ENCODE measurements at places on chromosomes 3 and 15.
A peak's percentile ranks its signal among the peaks of the same experiment; 100 is the strongest.

DNA sequence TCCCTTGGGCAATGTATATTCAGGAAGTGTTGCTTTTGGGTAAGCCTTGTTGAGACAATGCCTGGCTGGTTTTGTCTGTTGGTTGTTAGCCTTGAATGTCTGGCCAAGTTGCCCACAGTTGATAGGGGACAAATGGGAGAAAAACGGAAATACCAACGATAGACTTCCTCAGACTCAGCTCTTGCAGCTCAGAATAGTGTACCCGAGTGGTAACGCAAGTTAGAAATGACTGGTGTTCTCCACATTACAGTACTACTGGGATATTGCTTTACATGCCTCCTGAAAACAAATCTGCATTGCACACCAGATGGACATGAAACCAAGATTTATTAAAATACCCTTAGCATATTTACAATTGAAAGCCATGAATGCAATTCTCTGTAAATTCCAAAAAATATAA, 47.4 kb downstream of the GREM1 start:
- DNase-seq: no peak

GRCh38 chr15:83108266-83109219, 1.1 kb downstream of the TM6SF1 start:
- DNase-seq: peak; percentile 13

DNA sequence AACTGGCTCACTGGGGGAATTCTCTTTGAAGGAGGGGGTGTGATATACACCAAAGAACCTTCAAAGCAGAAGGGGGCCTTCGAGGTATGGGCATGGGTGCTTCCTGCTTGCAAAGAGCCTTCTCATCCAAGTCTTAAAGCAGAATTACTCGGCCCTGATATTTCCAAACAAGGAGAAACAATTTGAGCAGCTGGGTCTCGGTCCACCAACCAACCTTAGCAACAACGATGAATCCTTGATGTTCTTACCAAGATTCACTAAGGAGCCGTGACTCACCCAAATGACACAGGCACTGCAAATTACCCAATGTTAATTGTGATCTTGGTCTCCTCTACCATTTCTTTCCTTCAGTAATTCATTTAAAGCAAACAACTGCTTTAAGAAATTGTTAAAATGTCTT, 7.7 kb downstream of the HOMER2 start:
- DNase-seq: no peak

- peak; percentile 82 for DNase-seq
These were observed 70.7 kb downstream of the RPLP1 start for GRCh38 chr15:69523010-69524001.
